ENCODE measurements at places on chromosomes 7 and 10.

DNA sequence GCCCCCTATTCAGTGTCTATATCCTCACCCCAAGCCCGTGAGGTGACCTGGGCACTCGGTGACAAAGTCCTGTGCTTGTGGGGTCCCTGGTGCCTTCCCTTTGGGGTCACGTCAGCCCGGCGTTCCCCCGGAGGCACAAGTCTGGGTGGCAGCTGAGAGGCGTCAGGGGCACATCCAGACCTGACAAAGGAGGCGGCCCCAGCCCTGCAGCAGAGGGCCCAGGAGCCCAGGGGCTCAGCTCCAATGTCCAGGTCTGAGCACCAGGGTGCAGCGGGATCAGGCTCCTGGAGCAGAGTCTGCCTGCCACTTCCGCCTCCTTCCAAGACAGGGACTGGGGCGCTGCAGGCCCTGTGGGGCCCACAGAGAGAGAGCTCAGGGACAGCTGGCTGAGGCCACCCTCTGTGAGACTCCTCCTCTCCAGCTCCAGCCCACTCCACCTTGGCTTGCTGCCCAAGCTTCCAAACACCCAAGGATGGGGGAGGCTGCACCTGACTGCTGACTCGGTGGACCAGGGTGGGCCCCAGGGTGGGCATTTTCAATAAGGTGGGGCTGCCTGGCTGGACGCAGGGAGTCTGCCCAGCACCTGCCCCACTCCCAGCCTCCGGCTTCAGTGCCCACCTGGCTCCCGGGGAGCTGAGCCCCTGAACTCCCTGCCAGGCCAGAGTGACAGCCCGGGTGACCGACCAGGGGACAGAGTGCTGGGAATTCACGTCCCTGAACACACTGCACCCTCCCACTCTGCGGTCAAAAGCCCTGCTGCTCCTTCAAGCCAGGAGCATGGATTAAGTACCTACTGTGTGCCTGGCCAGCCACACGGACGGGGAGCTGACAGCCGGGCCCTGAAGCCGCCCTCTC, 1.0 kb upstream of the KNDC1 start:
- DNase-seq = no peak

GRCh38 chr10:17418249-17418648, 36.1 kb downstream of the ST8SIA6 start:
- no peak for DNase-seq

GRCh38 chr7:18384491-18385143, 110.9 kb upstream of the HDAC9 start:
- no peak for DNase-seq

GRCh38 chr7:148579366-148579765, 11.2 kb upstream of the C7orf33 start:
- no peak for DNase-seq

DNA sequence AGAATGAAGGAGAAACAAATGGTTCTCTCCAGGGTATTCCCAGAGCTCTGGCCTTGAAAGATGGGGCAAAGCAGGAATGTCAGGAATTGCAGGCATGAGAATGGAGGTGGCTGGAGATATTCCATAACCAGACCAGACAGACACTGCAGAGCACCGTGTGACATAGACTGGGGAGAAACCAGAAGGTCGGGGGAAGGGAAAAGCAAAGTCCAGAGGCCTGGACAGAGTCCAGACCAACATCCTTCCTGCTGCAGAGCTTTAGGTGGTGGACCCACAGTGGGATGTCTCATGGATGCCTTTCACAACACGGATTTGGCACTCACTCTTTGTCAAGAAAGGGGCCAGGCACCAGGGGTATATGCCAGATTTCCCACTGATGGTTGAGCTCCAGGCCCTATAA, 177.2 kb upstream of the INHBA start:
- DNase-seq = no peak

- no peak for DNase-seq
Measured at GRCh38 chr7:148727501-148728278, 29.0 kb downstream of the CUL1 start.

- DNase-seq = no peak
Measured at GRCh38 chr7:127486654-127487053, 94.1 kb upstream of the ZNF800 start.

GRCh38 chr10:99967961-99968360, 41.8 kb downstream of the DNMBP start:
- DNase-seq = no peak

DNA sequence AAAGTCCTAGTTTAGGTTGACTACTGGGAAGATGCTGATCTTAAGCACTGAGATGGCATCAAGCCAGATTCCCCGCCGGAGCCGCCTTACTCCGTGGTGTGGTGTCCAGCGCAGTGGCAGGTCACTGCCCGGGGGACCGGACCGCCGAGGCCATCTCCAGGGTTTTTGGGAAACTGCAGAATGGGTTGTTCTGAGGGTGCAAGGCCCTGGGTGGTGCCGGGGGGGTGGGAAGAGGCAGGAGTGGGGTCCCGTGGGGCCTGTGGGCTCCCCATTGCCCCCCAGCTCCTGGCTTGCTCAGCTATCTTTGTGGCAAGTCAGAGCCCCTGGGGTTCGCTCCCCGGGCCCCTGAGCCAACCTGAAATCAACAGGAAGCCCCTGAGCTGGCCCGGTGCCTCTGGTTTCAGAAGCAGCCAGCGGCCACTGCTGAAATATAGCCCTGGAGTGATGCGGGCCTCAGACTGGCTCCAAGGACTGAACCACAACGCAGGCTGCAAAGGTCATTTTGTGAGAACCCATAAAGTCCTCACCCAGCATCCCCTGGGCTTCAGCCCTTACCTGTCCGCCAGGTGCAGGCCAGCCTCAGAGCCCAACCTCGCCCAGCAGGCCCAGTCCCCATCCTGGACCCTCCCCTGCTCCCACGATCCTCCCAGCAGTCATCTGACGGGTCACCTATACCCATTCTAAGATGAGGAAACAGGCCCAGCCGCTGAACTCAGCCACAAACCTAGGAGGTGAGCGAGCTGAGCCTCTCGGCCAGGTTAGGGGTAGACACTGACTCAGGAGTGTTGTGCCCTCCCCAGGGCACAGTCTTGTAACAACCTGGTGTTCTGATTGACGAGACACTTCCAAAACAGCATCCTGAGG, 102.7 kb downstream of the PDGFA start:
- DNase-seq = no peak

DNA sequence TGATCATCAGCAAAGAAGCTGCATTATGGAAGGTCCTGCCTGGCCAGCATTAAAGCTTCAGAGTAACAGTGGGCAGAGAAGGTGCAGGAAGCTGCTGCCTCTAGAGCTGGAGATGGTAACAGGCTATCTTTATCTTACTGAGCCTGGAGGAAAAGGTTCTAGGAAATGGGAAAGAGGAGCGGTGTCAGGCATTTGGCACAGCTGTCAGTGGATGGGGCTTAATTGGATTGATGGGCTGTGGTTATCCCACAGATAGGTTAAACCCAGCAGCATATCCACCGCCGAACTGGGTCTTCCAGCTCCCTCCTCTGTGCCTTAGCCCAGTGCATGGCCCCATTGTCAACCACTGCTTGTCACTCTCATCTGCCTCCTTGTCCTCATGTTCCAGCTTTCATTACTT, 127.6 kb downstream of the CCNY start:
- DNase-seq = no peak
